Astrocyte of the cerebellum (primary cell): ENCODE measurements at places on chromosomes 6 and 20.

DNA sequence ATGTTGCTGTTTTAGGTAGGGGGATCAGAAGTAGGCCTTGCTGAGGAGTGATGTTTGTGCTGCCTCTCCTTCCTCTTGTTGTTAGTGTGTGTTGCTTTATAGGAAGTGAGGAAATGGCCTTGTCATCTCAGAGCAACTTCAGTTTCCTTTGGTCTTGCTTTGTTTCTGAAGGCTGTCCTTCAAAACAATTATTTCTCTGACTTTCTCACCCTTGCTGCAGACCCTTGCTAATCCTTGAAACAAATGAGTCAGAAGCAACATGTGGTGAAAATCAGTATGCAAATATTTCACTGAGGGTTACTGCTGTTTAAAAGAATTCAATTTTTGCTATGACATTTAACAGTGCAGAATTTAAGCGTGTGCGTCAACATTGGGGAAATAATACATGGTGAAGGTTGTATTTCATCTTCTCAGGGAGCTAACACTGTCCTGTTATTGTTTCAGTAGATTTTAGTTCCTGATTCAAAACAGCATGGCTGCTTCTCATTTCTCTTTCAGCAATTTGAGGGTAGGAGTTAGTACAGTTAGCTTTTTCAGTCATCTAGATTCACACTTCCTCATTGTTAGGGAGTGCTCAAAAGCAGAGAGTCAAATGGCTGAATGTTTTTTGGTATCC lies 13.8 kb downstream of the RNF144B start:
- peak; percentile 51 for DNase-seq

DNA sequence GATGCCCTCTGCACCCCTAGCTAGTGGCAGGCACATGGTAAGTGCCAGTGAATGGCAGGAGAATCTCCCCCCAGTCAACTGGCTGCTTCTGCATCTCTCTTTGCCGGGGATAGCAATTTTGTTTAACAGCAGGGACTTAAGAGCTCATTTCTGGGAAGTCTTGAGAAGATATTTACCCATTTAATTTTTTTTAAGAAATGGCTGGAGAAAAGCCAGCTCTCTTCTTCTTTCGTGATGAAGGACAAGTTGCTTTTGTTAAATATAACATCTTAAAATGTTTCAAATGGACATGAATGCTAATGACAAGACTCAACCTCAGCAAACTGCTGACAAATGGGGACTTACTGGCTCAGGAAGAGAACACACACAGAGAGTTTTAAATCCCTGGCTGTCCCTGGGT lies 55.0 kb upstream of the IYD start:
- DNase-seq, result no peak

- no peak for DNase-seq
Observed at GRCh38 chr6:16033214-16033613, 95.7 kb upstream of the MYLIP start.

DNA sequence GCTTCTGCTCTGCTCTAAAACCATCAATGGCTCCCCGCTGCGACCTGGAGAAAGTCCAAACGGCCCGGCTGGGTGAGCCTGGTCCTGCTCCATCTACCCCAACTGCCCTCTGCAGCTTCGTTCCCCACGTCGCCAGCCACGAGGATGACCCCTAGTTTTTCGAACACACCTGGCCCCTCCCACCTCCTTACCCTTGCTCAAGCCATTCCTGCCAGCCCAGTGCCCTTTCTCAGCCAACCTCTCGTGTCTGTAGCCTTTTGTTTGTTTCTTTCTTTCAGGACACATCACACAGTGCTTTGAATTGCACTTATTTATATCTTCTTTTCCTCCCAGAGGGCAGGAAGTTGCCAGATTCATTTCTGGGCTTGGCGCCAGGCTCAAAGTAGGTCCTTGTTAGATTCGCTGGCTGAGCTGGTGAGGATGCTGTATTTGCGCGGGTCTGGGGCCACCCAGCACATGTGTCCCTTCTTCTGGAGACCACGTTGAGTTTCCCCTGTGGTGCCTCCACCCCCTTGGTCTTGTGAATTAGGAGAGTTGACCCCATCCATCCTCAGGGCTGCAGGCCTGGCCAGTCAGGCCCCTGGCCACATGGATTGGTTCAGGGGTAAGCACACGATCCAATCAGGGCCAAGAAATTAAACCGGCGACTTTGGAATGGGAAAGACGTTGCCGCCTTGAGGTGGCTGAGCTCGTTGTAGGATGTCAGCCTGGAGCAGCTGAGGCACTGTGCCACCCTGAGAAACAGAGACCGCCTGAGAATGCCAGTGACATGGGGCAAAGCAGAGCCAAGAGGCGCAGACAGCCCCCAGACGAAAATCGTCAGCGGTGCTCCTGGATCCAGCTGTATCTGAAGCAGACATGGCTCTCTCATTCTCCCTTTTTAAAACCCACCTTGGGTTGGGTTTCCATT lies 156.0 kb downstream of the CEBPB start:
- DNase-seq, result peak; percentile 82

GRCh38 chr6:82030761-82031503 lies 216.6 kb downstream of the IBTK start:
- DNase-seq, result no peak

DNA sequence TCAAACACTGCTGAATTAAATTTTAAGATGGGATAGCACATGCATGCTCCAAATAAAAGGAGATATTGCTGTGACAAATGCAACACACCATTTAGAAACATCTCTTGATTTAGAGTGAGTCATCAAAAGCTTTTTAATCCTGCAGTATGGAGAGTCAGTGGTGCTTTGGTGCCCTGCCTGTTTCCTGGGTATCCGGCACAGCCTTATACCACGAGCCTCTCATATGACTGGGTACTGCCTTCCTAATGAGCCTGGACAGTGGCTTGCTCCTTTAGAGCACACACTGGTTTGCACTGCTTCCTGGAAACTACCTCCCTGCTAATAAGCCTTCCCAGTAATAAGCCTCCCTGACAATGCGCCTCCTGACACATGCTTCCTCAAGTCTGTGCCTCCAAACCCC lies 65.3 kb upstream of the KCNK16 start:
- DNase-seq, result no peak

- DNase-seq, result no peak
Observed at GRCh38 chr6:79842376-79843040, 104.8 kb downstream of the ELOVL4 start.

GRCh38 chr20:58880994-58881752 lies 28.7 kb downstream of the GNAS start:
- no peak for DNase-seq

- no peak for DNase-seq
Observed at GRCh38 chr6:1346101-1346500, 34.2 kb downstream of the FOXQ1 start.
